ENCODE measurements at places on chromosomes 1 and 21.

- DNase-seq, result no peak
Observed at GRCh38 chr1:24100945-24101737, 10.8 kb downstream of the MYOM3 start.

DNA sequence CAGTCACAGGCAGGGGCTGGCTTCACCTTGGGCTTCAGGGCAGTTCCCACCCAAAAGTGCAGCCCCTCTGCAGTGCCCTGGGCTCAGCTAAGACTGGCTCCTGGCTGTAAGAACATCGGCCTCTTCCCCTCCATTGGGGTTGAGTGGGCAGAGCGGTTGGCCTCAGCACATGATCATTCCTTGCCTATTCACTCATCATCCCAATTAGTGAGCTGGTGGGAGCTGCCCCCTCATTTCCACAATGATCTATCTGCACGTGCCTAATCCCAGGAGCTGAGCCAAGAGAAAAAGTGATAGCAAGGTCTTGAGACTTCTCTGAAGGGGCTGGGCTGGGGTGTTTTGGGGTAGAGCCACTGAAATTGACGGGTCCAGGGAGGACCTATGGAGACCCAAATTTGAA, 133.6 kb downstream of the SYF2 start:
- DNase-seq, result no peak

GRCh38 chr1:47849591-47850261, 147.5 kb downstream of the TRABD2B start:
- no peak for DNase-seq

- no peak for DNase-seq
Observed at GRCh38 chr1:197170538-197170937, 24.1 kb upstream of the ASPM start.

DNA sequence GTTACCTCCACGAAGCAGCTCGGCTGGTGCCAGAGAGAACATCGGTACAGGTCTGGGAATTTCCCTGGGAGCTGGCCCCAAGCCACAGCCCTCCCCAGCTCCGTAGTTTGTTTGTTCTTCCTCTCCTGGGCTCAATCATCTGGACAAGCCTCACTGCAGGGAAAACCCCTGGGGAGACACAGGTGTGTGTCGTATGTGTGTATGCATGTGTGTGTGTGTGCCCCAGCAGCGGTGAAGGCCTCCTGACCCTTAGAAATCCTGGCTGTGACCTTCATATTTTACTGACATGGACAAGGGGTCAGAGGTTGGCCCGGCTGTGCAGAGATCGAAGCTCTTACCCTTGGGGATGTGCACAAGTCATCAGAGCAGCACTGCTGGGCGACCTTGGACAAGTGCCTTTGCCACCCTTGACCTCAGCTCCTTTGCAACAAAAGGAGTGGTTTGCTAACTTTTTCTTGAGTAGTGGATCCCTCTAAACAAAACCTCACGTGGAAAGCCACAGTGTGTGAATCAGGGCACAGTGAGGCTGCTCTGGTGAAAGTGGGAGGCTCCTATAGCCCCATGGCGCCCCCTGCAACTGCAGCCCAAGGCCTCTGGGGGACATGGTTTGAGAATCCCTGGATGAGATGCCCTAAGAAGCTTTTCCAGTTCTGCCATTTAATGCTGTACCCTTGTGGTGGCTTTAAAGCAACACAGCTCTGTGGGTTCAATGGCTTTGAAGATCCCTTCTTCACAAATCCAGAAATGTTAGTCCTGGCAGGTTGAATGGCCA, 12.3 kb upstream of the IL22RA1 start:
- DNase-seq, result no peak

DNA sequence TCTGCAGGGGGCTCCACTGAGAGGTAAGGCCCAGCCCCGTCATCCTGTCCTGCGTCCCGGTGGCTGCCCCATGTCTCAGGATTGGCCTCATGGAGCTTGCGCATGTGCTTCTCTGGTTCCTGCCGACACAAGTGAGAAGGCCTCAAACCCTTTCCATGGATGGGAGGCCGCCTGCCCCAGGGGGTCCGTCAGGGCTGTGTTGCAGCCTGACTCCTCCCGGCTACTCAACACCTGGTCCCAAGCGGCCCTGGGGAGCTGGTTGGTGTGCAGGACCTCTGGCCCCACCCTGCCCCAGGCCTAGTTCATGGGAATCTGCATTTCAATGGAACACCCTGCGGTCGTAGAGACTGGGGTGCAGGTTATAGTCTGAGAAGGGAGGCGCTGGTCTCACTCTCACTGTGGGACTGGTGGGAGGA, 21.1 kb upstream of the PDE9A start:
- no peak for DNase-seq

DNA sequence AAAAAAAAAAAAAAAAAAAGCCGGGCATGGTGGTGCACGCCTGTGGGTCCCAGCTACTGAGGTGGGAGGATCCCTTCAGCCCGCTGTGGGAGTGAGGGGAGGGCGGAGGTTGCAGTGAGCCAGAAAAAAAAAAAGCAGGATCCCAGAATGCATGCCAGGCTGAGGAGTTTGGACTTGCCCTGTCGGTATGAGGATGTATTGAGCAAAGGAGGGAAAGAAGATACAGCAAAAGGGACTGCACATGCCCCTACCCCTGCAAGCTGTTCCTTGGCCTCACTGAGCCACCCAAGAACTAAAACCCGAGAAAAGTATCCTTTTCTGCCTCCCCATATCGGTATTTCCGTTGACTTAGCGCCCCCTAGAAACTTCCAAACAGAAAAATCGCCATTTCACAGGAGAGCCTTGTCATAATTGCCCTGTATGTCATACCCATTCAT, 1.3 kb upstream of the GPATCH4 start:
- DNase-seq, result no peak

- no peak for DNase-seq
Observed at GRCh38 chr1:225342695-225343094, 85.1 kb downstream of the LBR start.
